ENCODE measurements at places on chromosomes 5 and 9. TPM values are rescaled to one million over a fixed set of nuclear protein-coding genes. Genes with fewer than 3 reads are reported as not detected.

HTR1A gene
- total RNA-seq: not detected

STK10 gene
- total RNA-seq: 19.0 TPM

SPATA31C2 gene
- total RNA-seq: not detected

DNA sequence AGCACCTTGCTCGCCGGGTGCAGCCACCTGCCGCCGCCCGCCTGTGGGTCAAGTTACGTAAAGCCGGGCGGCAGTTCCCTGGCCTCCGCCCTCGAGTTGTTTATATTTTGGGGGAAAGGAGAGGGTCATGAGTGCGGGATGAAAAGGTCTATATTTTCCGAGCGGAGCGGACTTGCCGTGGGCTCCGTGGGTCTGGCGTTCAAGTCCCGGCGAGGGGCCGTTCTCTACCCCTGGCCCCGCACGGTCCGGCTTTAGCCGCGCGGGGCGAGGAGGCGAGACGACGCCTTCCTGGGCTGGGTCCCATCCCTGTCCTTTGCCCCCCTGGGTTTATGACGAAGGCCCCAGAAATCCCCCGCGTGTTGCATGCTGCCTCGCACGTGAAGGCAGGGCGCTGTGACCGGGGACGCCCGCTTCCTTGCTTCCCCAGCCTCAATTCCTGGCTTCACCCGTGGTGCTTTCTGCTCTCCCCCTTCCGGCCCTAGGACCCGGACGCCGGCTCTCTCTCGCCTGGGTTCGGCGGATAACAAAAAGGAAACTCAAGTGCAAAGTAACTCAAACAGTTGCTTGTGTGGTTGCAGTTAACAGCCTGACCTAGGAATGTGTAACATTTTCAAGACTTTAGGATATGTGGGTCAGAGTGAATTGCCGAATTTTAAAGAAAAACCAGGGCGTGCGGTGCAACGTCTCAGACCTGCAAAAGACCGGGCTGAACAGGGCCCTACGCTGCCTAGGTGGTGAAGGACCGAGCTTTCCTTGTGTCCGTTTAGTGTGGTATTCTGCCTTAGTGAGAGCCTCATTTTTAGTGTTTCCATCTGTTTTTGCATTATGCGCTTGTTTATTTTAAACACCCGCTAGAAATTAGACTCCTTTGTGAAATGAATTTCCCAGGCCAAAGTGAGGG is 810 bp downstream of the VPS13A start:
- peak; percentile 48 for DNase-seq

GRCh38 chr9:38276771-38277439 is 115.6 kb upstream of the ALDH1B1 start:
- no peak for DNase-seq

DNM1 gene
- 83.8 TPM for total RNA-seq

ZNF879 gene
- not detected for total RNA-seq

DNA sequence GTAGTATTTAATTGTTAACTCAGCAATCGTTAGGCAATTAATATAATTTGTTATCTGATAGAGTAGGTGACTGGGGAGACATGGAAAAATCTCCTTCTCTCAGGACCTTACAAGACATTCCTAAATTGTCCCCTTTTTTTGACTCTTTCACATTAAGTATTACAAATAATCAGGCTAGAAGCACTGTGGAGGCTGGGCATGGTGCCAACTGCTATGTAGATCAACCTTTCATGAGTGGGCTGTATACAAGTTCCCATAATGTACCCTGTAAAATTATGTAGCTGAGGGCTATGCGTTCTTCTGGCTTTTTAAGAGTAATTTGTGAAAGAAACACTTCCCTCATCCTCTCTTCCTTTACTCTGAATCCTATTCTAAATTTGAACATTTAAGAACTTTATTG is 140.2 kb downstream of the NFIB start:
- no peak for DNase-seq

DNA sequence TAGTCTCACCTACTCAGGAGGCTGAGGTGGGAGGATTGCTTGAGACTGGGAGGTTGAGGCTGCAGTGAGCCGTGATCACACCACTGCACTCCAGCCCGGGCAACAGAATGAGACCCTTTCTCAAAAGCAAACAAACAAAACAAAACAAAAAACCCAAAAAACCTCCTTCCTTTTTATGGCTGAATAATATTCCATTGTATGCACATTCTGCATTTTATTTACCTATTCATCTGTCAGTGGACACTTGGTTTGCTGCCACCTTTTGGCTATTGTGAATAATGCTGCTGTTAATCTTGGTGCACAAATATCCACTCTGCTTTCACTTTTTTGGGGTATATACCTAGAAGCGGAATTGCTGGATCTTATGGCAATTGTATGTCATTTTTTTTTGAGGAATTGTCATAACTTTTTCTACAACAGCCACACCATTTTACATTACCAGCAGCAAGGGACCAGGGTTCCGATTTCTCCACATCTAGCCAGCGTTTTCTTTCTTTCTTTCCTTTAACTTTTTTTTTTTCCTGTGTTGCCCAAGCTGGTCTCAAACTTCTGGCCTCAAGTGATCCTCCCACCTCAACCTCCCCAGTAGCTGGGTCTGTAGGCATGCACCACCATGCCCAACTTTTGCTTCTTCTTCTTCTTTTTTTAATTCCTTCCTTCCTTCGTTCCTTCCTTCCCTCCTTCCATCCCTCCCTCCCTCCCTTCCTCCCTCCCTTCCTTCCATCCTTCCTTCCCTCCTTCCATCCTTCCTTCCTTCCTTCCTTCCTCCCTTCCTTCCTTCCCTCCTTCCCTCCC is 30.6 kb downstream of the NKX2-5 start:
- DNase-seq: peak; percentile 58

DNA sequence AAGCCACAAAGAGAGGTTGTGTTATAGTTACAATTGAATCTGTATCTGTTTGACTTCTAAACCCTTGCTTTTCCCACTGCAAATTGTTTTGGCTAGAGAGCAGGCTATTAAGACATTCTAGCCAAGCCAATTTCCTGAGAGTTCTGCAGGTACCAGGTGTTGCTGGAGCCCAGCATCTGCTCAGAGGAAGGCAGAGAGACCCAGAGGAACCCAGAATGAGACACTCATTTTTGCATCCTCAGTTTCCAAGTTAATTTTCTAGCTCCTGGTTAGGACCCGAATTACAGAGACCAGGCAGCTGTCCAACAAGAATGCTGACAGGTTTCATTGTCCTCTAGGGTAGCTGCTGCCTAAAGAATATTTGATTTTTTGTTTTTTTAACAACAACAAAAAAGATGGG is 266.2 kb downstream of the TRIM32 start:
- no peak for DNase-seq

GRCh38 chr5:175254155-175254554 is 189.8 kb downstream of the DRD1 start:
- DNase-seq: no peak

DNA sequence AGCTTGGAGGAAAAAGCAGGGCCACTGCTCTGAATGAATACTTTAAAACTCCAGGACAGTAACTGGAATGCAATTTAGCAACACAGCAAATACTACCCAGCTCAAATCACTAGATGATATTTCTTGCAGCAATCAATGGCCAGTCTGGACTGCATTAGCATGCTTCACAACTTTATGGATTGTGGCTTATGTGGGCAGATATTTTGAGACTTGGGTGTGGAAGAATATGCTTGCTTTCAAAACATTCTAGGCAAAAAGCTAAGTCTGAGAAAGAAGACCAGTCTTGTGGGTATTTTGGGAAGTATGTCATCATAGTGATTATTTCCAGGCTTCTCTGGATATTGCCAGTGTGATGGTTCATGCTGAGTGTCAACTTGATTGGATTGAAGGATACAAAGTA is 3.1 kb downstream of the RANBP3L start:
- DNase-seq: no peak

DNA sequence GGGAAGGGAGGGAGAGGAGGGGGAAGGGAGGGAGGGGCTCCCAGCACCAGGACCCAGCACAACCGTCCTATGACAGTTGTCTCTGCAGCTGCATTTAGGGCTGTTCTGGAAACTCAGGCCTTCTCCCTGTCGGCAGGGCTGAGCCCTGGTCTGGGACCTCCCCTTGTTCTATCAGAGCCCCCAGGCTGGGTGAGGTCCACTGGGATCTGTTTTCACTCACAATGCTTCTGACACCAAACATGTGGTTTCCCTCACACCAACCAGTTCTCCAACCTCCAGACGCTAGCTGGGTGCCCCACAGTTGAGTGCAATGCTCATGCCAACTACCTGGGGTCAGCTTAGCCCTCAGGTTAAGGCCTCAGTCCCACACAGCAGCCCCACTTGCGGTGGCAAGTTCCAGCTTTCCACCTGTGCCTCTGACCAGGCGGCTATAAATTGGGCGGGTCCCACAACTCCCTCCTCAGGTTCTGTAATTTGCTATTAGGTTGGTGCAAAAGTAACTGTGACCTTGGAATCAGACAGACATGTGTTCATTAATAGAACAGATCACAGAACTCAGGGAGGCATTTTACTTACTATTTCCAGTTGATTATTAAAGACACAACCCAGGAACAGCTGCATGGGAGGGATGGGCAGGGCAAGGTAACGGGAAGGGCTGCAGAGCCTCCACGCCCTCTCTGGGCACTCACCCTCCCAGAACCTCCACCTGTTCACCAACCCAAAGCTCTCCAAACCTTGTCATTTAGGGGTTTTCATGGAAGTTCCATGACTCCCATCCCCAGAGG is 13.5 kb downstream of the ADAMTS2 start:
- DNase-seq: no peak

INSYN2B gene
- not detected for total RNA-seq

RASGEF1C gene
- total RNA-seq: not detected

PRR7 gene
- 69.3 TPM for total RNA-seq

DNA sequence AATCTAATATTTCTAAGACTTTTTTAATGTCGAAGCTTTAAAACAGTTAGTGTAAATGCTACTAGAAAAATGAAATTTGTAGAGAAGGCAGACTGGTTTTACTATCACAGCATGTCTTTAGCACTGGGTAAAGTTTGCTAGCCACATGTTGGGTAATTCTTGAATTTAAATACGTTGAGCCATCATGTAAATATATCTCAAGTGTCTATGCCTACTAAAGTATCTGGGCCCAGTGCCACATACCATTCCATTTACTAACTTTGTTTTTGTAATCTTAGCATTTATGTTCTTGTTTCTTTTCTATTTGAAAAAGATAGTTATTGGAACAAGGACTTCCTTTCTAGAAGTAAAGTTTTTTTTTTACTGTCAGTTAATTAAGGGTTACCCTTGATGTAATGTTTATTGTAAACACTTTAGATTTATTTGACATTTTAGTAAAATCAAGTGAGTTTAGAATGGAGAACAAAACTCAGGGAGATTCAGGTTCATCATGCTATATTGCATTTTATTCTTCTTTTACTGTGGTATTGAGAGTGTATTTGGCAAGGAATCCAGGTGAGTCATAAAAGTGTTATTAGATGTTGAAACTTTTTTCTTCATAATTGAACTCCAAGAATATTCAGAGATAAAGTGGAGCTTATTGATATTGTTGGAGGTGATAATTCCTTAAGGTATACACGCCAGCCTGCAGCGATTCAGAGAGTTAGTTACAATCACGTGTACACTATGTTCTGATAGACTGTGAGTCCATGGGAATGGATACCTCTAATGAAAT is 182.4 kb downstream of the CCDC171 start:
- no peak for DNase-seq

- DNase-seq: peak; percentile 79
Measured at GRCh38 chr5:110757118-110757729, 18.4 kb downstream of the SLC25A46 start.

C9orf152 gene
- 3.5 TPM for total RNA-seq

RANBP3L gene
- not detected for total RNA-seq

GRCh38 chr9:105355781-105356180 is 92.1 kb upstream of the FSD1L start:
- DNase-seq: peak; percentile 46

GRAMD2B gene
- 4.0 TPM for total RNA-seq

DNA sequence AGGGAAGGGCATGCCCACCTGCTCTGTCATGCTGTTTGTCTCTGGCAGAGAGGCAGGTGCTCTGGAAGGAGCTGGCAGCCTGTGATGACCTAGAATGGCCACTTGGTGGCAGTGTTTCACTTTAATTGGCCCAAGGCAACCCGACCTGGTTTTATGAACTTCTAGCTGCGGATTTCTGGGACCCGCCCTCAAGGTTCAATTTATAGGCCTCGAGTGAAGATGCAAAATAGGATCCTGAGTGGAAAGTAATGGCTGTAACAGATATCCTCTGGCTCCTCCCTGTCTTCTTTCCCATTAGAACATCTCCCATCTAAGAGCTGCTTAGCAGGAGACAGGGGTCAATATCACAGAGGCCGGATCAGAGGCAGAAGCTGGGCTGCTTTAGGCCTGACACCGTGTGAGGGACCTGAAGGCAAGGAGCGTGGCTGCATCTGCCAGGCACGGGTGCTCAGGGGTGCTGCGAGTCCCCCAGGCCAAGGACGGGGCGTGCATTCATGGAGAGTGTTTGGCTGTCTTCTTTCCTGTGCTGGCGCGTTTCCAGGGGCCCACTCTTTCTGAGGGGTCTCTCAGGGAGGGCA is 56.7 kb upstream of the SLC28A3 start:
- DNase-seq: peak; percentile 89

TNPO1 gene
- 70.8 TPM for total RNA-seq

- no peak for DNase-seq
Measured at GRCh38 chr5:177964471-177964870, 31.6 kb downstream of the PROP1 start.

- DNase-seq: no peak
Measured at GRCh38 chr5:16987776-16988175, 51.7 kb upstream of the MYO10 start.

DNA sequence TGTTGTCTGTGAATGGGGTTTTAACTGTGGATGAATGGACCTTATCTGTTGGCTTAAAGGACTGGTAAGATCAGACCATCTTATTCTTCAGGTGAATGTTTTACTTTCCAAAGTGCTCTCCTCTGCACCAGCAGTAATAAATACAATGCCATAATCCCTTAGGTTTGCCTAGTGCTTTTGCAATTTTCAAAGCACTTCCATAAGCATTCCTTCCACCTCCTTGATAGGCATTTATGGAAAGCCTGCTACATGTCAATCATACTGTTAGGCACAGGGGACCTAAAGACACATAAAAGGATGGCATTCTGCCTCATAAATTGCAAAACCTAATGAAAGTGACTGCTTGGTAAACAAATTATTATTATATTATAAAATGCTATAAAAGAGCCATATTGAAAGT is 21.4 kb downstream of the IL7R start:
- DNase-seq: no peak

DNA sequence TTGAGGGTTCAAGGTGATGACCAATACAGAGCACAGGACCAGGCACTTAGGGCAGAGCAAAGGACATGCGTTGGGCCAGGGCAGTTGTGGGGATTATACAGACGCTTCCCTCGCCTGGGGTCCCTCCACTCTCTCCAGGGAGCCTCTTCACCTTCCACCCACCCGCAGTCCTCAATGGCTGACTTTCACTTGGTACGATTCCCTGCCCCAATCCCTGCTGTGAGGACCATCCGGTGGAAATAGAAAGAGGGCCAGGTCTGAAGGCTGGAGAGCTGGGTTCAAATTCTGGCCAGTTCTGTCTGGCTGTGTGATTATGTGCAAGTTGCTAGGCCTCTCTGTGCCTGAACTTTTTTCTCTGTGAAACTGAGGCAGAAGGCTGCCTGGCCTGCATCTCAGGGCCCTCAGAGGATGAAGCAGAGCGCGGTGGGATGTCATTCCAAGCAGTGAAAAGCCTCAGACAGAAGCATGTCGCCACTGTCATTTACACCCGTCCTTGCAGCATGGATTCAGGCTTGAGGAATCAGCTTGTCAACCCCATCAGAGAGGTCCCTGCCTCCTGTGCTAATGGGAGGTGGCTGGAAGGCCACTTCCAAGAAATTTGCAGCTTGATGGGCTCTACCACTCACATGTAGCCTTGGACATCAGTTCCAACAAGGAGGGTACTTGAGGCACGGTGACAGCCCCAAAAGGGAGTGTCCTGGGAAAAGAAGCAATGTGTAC is 206.6 kb upstream of the IER5L start:
- no peak for DNase-seq

C8G gene
- 0.71 TPM for total RNA-seq
